ENCODE measurements at places on chromosomes 4 and X.

- no peak for DNase-seq
Measured at GRCh38 chr4:183397741-183398297, 46.6 kb upstream of the CDKN2AIP start.

GRCh38 chr4:11729548-11729947 lies 300.9 kb upstream of the HS3ST1 start:
- DNase-seq: no peak

DNA sequence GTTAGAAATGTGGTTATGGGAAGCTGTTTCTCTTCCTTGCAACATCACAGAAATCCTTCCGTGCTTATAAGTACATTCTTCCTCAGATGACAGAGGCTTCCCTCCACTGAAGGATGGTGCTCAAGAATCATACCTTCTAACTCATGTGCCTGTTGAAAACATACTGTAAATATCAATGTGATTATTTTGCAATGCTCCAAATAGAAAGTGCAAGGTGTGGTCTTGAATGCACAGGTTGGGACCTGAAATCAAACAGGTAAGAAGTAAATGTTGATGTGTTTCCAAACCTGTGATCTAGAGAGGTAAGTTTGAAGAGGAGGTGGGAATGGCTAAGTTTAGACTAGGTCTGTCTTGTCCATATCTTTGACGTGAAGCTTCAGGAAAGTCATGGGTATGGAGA lies 87.7 kb downstream of the ZNF518B start:
- no peak for DNase-seq

GRCh38 chrX:29488919-29489318 lies 726.4 kb upstream of the MAGEB2 start:
- no peak for DNase-seq

GRCh38 chr4:24559889-24560288 lies 24.5 kb downstream of the DHX15 start:
- DNase-seq: no peak

DNA sequence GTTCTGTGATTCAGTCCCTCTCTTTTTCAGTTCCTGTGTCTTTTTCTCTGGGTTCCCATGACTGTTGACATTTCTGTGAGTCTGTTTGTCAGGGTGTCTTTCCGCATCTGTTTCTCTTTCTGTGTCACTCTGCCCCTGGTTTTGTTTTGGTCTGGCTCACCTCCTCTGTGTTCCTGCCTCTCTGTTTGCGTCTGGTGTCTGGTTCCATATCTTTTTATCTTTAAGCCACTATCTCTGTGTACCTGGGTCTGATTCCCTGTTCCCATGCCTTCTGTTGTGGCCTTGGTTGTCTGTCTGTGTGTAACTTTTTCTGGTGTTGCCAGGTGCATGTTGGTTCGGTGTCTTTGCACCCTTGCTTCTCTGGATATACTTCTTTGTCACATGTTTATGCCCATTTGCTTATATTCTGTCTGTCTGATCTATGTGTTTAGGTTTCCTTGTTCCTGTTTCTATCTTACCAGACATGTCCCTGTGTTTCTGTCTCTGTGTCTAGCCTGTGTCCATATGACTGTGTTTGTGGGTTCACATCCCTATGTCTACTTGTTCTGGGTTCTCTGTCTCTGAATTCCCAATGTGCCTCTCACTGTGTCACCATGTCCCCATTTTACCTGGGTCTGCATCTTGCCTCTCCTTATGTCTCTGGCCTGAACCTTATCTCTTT lies 50.2 kb downstream of the ITIH6 start:
- DNase-seq: no peak

DNA sequence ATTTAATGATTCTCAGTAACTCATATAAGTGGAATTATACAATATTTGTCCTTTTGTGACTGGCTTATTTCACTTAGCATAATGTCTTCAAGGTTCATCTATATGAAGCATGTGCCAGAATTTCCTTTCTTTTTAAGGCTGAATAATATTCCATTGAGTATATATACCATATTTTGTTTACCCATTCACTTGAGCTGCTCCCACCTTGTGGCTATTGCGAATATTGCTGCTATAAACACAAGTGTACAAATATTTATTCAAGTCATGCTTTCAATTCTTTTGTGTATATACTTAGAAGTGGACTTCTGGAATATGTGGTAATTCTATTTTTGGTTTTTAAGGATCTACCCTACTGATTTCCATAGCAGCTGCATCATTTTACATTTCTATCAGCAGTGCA lies 219.1 kb downstream of the MID1 start:
- DNase-seq: no peak

DNA sequence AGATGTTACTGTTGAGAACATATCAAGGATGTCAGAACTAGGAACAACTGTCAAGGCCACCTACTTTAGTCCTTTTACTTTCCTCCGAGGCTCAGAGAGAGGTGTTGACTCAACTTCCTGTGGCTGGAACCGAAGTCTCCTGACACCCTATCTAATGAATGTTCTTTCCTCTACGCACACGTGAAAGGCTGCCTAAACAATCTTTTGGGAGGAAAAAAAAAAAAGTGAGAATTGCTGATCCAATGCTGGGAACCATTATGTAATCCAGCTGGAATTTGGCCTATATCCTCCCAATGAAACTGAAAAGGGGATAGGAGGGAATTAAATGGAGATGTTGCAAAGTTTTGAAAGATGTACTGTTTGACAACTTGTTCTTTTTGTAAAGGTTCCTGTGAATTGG lies 8.3 kb upstream of the MAP7D3 start:
- DNase-seq: no peak

DNA sequence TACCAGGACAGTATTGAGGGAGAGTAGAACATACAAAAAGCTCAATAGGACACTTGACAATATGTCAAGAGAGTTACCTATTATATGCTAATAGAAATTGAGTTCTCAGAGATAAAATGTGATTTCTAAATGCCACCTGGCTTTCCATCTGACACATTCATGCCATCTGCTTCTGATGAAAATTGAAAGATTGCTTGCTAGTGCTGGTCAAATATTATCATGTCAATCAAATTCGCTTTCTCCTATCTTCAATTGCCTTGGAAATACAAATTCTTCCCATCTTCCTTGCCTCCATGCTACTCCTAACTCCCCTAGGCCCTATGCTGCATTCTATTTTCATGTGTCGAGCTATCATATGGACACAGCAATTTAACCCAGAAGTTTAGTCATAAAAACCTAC lies 1076.9 kb downstream of the ARAP2 start:
- DNase-seq: no peak

DNA sequence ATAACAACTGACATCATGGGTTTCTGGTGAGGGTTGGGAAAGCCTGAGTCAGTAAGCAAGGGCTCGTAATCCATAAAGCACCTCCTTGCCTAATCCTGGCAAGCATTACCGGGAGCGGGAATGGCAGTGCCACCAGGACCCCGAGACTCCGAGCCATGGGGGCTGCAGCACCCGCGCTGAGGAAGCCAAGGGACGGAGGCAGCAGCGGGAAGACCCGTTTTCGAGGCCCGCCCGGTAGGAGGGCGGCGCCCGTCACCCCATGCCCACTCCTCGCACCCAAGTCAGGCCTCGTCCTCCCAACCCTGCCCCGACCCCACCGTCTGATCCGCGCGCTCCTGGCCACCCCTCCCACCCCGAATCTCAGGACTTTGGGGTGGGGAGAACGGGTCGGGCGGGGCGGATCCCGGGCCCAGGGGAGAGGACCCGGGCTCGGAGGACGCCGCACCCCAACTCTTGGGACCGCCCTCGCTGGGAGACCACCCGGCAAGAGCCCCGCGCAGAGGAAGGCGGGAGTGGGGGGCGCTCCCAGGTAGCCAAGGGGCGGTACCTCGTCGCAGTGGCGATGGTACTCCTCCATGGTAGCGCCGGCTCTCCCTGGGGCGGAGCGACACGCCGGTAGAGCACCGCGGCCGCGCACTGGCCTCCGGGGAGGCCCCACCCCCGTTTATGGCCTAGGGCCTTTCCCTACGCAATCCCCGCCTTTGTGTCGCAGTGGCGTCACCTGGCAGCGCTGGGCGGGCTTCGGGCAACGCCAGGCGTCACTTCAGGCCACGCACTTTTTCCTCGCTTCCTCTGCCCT lies at the start of gene DYNLT3:
TSS of gene DYNLT3 (minus strand) at position 638 of the 799 bp plus-strand sequence. CDS start at position 577, 61 bp downstream.
- DNase-seq: no peak

DNA sequence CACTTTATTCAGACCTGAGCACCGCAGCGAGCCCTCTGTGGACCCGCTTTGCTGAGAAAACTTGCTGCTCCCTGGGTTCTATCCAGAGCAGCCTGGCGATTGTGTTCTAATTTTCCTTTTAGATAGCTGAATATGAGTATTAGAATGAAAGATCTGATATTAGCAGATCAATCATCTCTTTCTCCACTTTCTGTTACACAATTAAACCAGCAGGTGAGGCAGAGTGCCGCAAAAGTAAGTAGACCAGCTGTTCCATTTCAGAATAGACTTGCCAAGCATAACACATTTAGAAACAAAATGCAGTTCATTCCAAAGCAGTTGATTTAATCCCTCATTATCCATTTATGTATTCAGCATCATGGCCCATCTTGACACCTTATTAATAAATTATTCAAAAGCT lies 58.6 kb downstream of the PALLD start:
- DNase-seq: no peak

GRCh38 chr4:138348055-138348454 lies 105.9 kb upstream of the SLC7A11 start:
- DNase-seq: no peak

DNA sequence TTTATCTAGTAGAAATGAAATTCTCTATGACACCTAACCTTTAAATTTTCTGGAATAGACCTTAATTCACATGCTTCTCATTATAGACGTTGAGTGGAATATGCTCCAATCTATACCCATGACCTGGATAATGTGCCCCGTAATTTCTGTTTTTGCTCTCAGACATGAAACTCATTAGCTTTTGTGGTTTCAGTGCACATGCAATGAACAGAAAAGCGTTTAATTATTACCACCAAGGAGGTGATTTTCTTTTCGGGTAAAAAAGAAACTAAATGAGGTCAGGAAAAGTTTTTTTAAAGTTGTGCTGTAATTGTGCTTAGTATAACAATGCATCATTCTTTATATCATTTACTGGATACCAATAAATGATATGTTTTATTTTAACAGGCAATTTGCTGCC lies 1703.9 kb upstream of the TENM3 start:
- DNase-seq: no peak

DNA sequence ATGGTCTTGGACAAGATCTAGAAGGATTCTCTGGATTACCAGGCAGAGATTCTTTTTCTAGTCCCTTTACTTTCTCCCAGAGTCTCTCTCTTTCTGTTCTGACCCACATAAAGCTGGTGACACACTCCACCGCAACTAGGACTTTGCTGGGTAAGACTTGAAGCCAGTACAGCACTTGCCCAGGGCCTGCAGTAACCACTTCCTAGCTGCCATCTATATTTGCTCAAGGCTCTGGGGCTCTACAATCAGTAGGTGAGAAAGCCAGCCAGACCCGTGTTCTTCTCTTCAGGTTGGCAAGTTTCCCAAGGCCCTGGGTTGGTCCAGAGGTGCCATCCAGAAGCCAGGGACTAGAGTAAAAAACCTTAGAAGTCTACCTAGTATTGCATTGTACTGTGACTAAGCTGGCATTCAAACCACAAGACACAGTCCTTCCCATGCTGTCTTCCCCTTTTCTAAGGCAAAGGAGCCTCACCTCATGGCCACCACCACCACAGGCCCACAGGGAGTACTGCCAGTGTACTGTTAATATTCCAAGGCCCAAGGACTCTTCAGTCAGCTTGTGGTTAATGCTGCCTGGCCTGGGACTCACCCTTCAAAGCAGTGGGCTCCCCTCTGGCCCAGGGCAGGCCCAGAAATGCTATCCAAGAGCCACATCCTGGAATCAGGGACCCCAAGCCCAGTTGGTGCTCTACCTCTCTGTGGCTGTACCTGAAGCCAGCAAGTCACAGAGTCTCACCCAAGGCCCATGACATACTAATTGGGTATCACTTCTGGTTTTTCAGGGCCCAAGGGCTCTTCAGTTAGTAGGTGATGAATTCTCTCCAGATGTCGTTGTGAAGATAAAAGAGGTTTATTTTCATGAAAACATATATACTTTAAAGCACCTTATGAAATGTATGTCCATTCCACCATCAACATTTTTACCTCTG lies 54.7 kb downstream of the CD38 start:
- DNase-seq: peak; percentile 37

- DNase-seq: no peak
Measured at GRCh38 chrX:71992711-71993110, 82.1 kb downstream of the NHSL2 start.

DNA sequence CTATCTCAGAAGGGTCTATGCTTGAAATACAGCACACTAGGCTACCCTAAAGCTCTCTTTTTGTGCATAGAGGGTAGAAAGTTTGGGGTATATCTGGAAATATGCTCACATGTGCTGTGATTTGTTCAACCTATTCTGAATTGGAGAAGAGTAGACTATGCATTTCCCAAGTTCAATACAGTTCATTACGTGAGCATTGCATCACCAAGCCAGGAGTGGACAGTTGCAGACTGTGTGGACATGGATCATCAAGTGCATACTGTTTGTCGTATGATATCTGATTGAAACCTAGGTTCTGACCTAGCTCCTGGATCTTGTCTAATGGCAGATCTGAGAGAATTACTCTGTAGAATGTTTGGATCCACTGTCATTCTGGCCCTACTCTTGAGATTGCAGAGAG lies 161.1 kb downstream of the FRAS1 start:
- DNase-seq: no peak

DNA sequence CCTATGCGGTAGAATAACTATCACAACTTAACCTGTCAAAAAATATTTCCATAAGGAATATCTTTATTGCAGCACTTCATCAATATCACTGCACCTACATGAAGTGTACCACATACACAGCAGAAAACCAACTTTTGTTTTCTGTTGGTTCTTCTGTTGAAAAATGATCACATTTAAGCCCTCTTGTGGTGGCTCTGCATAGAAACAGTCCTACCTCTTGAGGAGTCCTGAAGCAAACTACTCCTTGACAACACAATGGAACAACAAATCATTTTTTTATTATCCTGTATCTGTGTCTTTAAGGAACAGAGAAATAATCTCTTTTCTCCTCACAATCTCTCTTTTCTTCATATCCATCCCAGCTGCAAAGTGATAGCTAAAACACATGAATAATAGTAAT lies 39.8 kb upstream of the ATOH1 start:
- DNase-seq: no peak

DNA sequence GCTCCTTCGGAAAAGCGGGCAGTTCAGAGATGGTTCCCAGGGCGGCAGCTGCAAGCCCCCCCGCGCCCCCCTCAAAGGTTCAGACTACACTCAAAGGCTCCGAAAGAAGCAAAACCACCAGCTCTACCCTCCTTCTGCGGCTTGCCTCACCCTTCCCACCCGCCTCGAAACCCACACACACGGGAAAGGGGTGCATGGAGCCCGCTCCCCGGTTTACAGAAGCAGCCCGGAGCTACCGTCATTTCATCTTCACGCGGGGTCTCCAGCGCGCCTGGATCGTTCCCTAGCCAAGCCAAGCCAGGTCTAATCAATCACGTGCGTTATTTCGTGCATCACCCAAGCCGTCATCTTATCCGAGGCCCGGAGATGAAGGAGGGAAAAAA lies 1.2 kb downstream of the NLGN4X start:
- no peak for DNase-seq

- DNase-seq: no peak
Measured at GRCh38 chr4:80069837-80070731, 2.9 kb downstream of the ANTXR2 start.

GRCh38 chrX:149004936-149005335 lies 500.2 kb downstream of the IDS start:
- DNase-seq: no peak

GRCh38 chrX:62923093-62923492 lies 428.0 kb downstream of the SPIN4 start:
- DNase-seq: no peak

All from SIG-M5 (cell line).